Endothelial cell of umbilical vein (primary cell): ENCODE measurements at places on chromosomes 1 and 21. TPM values are rescaled to one million over a fixed set of nuclear protein-coding genes. Genes with fewer than 3 reads are reported as not detected.

The FAM72D gene
- polyA plus RNA-seq, result 0.49 and 1.2 TPM in 2 replicates

The FAM177B gene
- polyA plus RNA-seq, result not detected in 2 replicates

GRCh38 chr21:42413093-42413492 is 9.4 kb downstream of the UBASH3A start:
- DNase-seq, result no peak

The B3GALT6 gene
- polyA plus RNA-seq, result 34.1 and 43.3 TPM in 2 replicates

The PFKFB2 gene
- 0.70 and 0.78 TPM in 2 replicates for polyA plus RNA-seq

The IRF6 gene
- polyA plus RNA-seq, result 55.8 and 65.0 TPM in 2 replicates

The TMOD4 gene
- 0.22 TPM in 1 of 2 replicates, not detected in the other for polyA plus RNA-seq

GRCh38 chr1:156458181-156458503 is 42.4 kb downstream of the MEF2D start:
- no peak for DNase-seq

The IL22RA1 gene
- polyA plus RNA-seq, result not detected in 2 replicates

The PLA2G2F gene
- polyA plus RNA-seq, result not detected in 2 replicates

DNA sequence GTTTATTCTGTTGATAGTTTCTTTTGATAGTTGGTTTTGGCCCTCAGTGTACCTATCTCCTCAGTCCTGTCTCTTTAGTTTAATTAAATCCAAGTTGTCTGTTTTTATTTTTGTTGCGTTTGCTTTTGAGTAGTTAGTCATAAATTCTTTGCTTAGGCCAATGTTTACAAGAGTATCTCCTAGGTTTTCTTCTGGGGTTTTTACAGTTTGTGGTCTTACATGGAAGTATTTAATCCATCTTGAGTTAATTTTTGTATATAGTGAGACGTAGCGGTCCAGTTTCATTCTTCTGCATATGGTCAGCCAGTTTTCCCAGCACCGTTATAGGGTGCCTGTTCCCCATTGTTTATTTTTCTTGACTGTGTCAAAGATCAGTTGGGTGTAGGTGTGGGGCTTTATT is 139.4 kb downstream of the POU2F1 start:
- DNase-seq, result no peak
